ENCODE measurements at places on chromosomes 5 and 9.

DNA sequence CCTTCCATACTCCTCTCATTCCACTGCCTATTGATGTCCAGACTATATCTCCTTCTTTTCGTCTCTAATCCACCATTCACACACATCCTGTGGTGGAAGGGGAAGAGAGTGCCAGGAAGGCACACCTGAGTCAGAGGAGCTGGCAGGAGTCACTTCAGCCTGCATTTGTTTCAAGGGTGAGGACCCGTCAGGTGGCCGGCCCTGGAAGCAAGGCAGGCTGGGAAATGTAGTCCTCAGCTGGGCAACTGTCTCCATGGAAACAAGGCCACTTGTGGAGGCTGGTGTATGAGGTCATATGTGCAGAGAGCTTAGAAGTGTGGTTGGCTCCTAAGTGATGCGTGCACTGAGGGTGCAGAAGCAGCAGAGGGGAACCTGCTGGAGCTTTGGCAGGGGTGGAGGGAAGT lies 278.4 kb downstream of the NSG2 start:
- DNase-seq, result peak; percentile 12

DNA sequence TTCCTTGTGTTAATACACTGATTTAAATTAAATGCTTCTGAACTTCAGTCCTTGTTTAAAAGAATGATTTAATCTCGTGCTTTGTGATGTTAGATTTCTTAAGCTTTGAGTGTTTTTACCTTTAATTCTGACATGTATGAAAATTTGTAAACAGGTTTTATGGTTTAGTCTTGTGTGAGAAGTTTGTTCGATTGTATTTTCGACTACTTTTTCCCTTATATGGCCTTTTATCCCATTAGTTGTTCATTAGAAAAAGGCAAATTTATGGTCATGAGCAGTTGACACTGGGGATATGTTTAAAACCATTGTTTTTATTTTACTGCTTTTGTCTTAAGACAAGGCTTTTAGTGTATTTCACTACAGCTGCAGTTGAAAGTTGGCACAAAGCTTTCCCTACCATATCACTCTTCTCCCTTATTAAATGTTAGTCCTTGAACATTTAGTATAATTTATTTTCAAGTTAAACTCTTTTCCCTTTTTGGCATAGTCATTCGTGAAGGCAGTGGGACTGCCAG lies 3.3 kb downstream of the UBE2R2 start:
- DNase-seq, result no peak

DNA sequence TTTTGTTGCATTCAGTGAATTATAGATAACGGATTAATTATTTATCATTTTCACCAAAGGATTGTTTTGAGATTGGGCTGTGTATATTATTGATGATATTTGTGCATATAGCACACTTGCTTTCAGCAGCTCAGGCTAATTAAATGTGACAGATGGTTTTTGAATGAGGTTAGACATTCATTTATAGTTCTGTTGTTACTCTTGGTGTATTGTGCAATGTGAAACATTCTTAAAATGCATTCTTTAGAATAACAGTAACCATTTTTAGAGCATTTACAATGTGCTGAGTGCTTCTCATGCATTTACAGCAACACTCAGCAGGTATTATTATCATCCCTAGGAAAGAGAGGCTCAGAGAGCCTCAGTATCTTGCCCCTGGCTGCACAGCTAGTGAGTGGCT lies 23.8 kb downstream of the NANS start:
- DNase-seq, result no peak

DNA sequence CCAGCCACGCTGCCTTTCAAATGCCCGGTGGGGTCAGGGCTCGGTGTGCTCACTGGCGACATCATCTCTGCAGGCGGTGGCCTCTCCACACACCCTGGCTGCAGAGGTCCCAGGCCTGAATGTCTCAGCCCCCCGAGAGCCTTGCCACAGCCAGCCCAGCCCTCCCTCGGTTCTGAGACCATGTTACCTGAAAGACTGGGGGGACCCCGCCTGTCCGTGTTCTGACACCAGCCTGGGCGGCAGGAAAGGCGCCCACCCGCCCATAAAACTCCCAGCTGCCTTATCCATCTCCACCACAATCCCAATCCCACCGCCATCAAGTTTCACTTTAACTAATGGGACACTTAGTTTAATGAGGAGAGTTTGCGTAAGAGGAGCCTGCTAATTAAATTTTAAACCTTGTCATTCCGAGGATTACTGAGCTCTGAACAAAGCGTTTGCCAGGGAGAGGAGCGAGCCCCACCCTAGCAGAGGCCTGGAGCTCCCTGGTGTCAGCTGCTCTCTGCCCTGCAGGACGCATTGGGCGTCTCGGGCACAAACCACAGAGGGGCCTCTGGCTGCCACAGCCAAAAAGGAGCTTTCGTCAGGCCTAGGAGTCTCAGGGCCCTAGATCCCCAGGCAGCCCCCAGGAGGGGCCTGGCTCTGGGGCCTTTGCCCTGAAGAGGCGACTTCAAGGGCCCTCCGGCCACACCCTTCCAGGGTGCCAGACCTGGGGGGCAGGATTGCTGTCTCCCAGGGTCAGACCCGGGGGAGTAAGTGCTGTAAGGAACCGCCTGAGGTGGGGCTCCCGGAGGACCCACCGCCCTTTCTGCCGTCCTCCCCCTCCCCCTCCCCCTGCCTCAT lies 15.3 kb downstream of the LHX3 start:
- no peak for DNase-seq

- DNase-seq, result no peak
Observed at GRCh38 chr5:69517763-69518212, 25.2 kb downstream of the OCLN start.

DNA sequence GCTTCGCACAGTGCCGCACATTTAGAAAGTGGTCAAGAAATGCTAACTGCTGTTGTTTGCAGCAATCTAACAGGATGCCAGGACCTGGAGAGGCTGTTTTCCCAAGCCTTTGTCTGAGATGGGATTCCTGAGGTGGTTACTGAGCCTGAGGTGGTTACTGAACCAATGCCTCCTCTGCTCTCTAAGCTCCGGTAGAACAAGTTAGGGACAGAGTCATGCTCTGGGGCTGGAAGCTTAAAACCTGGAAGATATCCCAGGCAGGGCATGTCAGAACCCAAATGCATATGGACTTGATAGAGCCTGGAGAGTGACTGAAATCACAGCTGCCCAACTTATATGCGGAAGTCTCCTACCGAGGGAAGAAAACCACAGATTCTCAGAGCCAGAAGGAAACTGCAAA lies 46.5 kb upstream of the FAT2 start:
- DNase-seq, result no peak

DNA sequence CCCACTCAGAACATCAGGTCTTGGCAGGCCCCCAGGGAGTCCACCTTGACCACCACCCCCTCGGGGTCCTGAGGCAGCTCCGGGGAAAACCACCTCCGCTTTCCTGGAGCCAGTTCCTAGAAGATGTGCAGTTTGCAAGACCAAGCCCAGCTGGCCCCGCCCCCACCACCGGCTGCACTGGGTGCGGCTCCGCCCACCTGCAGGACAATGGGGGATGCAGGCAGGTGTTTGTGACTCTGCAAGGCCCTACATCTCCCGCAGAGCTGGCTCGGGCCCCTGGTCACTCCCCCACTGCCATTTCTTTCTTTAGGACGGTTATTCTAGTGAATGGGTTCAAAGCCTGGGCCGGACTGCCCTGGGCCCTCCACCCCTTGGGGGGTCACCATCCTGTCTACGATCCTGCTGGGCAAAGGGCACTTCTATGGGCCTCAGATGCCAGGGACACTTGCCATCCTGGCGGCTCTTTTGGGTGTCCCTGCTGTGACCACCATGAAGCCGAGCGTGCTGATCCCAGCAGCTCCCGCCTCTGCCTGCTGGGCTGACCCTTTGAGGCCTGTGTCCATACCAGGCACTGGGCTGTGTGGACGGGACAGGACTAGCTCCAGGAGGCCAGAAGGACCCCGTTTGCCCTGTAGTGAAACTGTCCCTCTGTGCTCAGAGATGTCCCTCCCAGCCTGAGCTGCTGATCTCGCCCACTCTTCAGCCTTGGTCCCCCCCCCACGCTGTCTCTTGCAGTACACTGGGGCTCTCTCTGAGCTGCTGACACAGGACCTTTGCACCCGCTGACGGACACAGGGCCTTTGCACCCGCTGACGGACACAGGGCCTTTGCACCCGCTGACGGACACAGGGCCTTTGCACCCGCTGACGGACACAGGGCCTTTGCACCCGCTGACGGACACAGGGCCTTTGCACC lies 5.9 kb upstream of the NACC2 start:
- DNase-seq, result no peak

DNA sequence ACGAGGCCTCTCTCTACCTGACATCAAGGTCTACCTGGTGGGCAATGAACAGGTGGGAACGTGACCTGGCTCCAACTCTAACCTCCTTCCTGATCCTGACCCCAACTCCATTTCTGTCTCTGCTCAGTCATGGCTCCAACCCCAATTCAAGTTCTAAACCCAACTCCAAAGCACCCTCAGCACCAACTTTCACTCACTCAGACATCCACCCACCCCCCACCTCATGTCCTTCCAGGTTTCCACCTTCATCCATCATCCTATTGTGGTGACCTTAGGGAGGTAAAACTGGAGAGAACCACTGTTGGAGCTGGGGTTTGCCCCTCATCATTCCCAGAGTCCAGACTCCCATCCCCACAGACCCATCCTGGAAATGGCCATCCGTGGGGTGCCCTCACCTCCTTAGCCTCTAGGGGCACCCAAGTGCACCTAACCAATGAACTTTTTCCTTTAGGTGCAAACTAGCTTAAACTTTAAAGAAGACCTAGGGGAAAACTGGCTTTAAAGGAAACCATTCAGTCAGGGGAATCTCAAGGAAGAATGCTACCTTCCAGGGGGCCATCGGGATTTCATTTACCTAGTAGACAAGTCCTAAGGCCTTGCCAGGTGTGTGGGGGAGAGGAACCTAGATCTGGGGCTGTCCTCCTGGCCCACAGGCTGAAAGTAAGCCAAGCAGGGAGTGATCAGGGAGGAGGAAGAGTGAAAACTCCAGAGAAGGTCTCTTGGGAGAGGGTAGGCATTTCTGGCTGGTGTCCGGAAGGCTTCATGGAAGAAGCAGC lies 11.3 kb downstream of the RGS14 start:
- peak; percentile 35 for DNase-seq

DNA sequence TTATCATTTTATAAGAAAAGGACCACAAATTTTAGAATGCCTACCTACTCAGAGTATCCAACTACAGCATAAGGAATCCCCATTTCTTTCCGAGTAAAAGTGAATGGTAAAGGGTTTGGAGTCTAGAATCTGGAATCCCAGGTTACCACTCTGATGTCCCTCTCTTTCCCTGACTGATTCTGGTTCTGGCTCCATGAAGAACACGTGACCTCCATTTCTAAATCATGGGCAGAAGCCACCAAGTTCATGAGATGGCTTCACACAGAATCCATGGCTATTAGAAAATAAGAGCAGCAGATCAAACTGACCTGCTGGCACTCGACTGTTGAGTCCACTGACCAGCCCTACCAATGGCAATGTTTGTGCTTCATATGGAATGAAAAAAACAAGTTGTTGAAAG lies 40.7 kb downstream of the PFDN1 start:
- DNase-seq, result no peak

DNA sequence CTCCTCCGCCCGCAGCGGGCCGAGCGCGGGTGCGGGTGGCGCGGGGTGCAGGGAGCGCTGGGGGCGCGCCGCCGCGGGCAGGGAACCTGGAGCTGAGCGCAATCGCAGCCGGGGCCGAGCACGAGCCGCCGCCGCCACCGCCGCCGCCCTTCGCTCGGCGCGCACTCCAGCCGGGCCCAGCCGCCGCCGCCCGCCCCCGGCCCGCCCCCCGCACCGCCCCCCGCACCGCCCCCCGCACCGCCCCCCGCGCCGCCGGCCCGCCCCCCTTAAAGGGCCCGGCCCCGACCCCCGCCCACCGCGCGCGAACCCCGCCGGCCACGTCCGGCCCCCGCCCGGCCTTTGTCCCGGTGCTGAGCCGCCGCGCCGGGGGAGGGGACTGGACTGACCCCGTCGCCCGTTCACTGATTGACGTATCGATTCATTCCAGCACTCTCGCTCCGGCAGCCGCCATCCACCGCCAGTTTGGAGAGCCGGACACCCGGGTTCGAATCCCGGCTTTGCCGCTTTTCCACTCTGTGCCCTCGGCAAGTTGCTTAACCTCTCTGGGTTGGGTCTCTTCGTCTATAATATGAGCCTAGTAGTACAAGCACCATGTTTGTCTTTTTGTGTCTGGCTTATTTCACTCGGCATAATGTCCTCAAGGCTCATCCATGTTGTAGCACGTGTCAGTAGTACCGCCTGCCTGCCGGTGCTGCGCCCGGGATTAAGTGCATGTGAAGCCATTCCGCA lies at the start of gene SH3PXD2B:
Gene SH3PXD2B (minus strand): TSS at position 168 of the 729 bp plus-strand sequence. CDS start 173 bp downstream, outside the sequence.
- peak; percentile 58 for DNase-seq

DNA sequence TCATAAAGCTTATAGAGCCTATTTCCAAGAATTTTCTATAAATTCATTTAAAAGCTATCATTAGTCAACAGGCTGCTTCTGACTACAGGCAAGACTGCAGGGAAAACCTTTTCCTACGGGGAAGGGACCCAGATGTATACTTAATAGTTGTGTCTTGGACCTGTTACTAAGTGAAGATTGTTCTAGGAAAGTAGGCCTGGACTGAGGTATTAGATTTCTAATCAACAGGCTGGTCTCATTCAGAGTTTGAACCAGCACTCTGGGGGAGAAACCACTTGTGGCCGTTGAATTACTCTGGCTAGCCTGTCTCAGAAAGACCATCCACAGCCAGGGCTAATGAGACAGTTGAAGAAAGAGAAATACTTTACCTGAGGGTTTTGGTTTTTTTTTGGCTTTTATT lies 60.0 kb downstream of the IL6ST start:
- no peak for DNase-seq

GRCh38 chr9:84271531-84271900 lies 69.0 kb downstream of the SLC28A3 start:
- peak; percentile 50 for DNase-seq

GRCh38 chr9:135223831-135224230 lies 136.4 kb downstream of the OLFM1 start:
- DNase-seq, result no peak

GRCh38 chr9:80188579-80188978 lies 616.8 kb downstream of the TLE4 start:
- no peak for DNase-seq

- no peak for DNase-seq
Observed at GRCh38 chr5:116303340-116303739, 218.5 kb downstream of the COMMD10 start.

DNA sequence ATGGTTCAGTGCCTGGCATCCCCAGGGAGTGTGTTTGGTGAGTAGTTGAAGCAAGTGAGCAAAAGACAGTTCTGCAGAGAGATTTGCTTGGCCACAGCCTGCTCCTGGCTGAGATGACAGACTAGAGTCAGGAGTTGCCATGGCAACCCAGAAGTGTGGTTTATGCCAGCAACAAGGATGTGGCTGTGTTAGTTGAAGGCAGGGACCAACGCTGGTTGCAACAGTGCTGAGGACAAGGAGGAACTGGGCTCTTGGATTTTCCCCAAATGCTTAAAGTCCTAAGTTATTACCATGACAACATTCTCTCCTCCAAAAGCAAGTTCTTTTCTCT lies 2.7 kb downstream of the NXNL2 start:
- peak; percentile 85 for DNase-seq

DNA sequence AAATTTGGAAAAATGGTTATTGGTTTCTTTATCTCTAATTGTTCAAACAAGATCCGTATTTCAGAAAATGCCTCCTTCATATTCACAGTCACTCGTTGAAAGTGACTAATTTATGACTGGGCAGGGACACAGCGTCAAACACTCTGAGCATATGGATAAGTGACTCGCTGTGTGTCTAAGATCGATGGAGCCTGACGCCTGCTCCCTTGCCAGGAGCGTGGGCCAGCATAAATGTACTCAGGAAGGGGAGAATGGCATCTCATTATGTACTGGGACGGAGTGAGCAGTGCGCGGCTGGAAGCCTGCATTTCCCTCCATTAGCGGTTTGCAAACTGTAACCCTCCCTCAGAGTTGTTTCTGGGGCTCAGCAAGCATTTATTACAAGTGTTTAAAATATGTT lies 79.8 kb upstream of the CAST start:
- no peak for DNase-seq
